ENCODE measurements at places on chromosomes 1 and 21.
A peak's percentile ranks its signal among the peaks of the same experiment; 100 is the strongest.

- DNase-seq: no peak
Measured at GRCh38 chr1:9723926-9724325, 72.4 kb downstream of the PIK3CD start.

- DNase-seq: no peak
Measured at GRCh38 chr1:57839067-57839466, 415.2 kb upstream of the DAB1 start.

DNA sequence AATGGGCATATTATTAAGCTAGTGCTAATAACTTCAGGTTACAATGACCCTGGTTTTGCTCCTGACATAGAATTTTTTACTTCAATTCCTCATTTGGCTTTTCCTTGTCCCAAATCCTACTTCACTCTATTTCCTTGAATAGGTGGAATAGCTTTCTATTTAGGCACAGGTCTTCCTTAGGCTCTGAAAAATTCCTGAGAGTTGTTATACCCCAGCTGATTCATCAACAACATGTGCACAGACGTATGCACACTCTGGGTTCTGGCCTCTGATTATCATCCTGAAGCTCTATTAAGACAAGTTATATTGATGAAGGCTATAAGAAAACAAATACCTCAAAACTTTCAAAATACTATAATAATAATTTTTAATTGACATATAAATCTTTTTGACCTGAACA, 172.4 kb downstream of the NTMT2 start:
- no peak for DNase-seq

DNA sequence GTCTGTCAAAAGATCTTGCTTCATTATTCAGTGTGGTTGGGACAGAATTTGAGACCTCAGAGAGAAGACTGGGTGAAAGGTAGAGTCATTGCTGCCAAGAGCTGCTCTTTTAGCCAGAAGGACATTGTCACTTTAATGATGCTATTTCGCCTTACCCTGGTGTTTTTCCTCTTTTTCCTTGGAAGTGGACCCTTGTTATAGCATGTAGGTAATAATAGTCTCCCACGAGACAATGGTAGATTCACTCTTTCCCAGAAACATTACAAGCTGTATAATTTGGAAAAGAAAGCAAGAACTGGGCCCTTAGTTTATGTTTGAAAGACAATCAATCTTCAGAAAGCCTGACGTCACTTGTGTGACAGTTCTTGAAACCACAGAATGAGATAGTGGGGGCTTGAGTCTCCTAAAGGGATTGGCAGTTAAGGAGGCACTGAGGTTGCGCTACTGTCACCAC, 3.8 kb downstream of the SERTAD4 start:
- no peak for DNase-seq

- DNase-seq: no peak
Measured at GRCh38 chr1:151887028-151887427, 22.3 kb downstream of the THEM4 start.

GRCh38 chr1:224922404-224923164, 6.9 kb upstream of the DNAH14 start:
- DNase-seq: peak; percentile 4

DNA sequence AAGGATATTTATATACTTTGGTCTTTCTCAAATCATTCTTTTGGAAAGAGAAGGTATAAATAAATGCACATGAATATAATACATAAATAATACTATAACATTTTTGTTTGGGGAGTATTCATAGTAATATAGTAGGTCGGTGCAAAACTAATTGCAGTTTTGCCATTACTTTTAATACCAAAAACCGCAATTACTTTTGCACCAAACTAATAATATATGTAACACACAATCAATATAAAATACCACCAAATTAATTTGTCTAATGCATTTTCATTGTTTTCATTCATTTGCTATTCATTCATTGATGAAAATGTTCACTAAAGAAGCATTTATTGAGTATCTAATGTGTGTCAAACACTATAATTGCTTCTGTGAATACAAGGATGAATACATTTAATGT, 219.0 kb downstream of the RWDD3 start:
- DNase-seq: no peak

DNA sequence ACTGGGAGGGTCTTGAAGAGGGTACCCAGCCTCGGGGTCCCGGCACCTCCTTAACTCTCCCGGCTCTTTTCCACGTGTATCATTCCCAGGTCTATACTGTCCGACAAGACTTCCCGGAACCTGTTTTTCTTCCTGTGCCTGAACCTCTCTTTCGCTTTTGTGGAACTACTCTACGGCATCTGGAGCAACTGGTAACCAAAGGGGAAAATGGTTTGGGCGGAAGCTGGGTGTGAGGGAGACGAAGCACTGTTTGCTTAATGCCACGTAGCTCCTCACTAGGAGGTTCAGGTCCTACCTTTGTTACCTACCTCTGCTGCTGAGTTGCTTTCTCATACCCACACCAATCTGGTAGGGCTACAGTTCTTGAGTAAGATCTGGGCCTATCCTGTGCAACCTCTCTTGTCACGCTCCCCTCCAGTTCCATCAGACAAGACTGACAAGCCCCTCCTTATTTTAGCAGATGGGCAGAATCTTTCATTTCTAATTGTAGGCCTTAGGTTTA, 642 bp downstream of the SLC30A7 start:
- DNase-seq: peak; percentile 89

GRCh38 chr1:30845904-30846290, 62.7 kb downstream of the SDC3 start:
- no peak for DNase-seq
